ENCODE measurements at places on chromosomes 12 and 14.
A peak's percentile ranks its signal among the peaks of the same experiment; 100 is the strongest.

DNA sequence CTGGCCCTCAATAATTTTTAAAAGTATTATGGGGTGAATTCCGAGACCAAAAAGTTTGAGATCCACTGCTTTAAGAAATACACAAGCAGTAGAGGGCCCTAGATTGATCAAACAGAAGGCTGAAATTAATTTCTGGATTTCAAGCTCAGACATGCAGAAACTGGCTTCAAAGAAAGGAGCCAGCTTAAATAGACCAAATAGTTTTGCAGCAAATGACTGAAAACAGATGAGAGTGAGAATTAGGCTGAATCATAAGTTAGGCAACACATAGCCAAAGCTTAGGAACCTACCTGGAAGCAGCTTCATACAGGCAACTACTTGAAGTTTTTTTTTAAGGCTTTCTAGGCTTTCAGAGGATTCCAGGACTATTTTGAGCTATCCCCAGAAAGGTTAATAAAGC, 12.4 kb downstream of the ATF7 start:
- no peak for DNase-seq

GRCh38 chr14:94612174-94612573, at the start of gene SERPINA3:
TSS of gene SERPINA3 (plus strand) at chr14:94612391. CDS start at chr14:94614442, 2,051 bp downstream.
- no peak for DNase-seq

- DNase-seq: no peak
These were observed 1168.4 kb downstream of the FSCB start for GRCh38 chr14:43338713-43339112.

DNA sequence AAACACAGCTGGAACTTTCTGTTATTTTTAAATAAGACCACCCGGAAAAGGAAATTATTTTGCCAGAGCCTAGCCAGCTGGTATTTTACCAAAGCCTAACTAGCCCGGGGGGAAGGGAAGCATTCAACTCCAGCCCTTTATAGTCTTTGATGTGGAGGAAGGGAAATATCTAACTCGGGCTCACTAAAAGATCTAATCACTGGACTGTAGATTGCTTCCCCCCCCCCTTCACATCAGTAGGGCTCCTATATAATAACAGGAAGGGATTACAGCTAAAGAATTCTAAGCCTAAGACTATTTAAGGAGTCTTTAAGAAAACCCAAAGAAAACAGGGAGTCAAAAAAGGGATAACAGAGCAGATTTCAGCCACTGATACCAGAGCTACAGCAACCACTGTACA, 431.1 kb downstream of the KCNH5 start:
- no peak for DNase-seq

DNA sequence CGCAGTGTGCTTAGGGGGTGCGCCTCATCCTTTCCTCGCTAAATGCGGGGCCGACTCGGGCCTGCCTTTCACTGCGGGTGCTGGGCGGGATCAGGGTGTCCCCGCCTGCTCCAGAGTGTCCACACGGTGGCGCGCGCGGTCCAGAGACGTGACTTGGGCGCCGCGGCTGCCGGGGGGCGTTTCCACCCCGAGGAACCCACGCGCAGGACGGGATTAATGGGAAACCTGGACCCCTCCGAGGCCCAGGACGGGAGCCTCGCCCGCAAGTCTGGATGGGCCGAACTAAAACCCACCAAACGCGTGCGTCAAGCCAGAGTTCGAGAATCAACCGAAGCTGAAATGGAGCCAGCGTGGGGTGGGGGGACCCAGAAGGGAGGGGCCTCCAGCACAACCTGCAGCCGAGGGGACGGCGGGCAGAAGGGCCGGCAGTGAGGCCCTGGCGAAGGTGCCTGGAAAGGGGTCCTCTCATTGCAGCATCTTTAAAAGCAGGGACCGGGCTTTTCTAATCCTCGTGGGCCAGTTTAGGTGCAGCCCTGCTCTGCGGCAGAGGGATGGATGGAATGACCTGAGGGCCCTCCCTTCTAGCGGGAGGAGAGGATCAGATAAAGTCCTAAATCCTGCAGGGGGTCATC, 93.3 kb downstream of the NINJ2 start:
- peak; percentile 95 for DNase-seq

- DNase-seq: no peak
These were observed 3.6 kb downstream of the EID3 start for GRCh38 chr12:104306943-104307654.
